ENCODE measurements at places on chromosomes 2 and 18. TPM values are rescaled to one million over a fixed set of nuclear protein-coding genes. Genes with fewer than 3 reads are reported as not detected.

DNA sequence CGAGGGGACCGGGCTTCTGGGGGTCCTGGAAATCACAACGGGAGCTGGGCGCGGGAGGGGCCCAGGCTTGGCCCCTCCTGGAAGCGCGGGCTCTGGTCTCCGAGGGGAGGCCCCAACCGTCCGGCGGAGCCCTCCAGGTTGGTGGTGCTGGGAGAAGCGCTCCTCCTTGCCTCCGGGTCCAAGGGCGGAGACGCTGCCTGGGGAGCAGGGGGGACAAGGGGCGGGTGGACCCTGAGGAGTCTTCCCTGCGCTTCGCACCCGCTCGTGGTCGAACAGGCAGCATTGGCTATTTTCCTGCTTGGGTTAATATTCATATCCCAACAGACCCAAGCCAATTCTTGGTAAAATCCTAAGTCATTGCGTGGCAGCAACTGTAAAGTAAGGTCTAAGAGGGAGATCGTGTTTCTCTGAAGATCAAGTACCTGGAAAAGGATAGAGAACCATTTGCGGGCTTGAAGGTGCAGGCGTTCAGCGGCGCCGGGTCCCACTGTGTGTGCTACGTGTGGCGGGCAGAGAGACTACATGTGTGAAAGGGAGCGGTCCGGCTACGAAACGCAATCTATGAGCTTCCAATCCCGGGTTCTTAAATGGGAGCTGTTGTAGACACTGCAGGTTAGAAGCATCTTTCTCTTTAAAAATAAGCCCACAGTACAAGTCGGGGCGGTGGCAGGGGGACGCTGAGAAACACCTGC is 805 bp downstream of the CIDEA start:
- DNase-seq = no peak

DNA sequence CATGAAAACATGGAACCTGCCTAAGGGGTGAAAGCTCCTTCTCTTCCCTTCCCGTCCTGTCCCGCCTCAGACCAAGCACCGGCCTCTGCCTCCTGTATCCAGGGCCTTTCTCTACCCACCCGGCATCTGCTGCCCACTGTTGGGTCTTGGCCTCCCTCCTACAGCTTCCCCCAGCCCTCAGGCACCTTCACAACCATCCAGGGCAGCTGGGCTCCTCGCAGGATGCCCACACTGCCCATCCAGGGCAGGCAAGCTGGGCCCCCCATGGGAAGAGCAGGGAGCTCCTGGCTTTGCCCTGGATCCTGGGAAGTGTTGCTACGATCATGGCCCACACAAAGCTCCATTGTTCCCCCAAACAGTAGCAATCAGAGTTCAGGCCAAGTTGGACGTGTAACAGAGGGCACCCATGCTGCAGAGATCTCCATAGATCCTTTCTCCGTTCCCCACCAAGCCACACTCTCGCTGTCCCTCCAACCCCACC is 206.6 kb downstream of the NDUFA10 start:
- DNase-seq = no peak

DNA sequence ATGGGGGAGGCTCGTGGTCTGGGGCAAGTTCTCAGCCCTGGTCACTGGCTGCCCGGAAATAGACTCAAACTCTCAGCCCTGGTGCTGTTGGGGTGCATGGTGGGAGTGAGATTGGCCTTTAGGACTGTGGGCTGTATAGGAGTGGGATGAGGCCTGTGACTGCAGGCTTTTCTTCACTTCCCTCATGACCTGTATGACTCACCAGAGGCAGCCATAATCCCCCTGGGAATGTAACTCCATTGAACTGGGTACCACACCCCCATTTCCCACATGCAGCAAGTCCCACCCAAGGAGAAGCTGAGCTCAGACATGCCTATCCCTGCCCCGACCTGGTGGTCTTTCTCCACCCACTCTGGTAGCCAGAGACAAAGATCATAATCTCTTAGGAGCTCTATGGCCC is 177.7 kb upstream of the OSR1 start:
- DNase-seq = no peak

C1GALT1C1L gene
- polyA plus RNA-seq = not detected

LINC00305 gene
- not detected for polyA plus RNA-seq

TPRKB gene
- polyA plus RNA-seq = 87.9 TPM

DNA sequence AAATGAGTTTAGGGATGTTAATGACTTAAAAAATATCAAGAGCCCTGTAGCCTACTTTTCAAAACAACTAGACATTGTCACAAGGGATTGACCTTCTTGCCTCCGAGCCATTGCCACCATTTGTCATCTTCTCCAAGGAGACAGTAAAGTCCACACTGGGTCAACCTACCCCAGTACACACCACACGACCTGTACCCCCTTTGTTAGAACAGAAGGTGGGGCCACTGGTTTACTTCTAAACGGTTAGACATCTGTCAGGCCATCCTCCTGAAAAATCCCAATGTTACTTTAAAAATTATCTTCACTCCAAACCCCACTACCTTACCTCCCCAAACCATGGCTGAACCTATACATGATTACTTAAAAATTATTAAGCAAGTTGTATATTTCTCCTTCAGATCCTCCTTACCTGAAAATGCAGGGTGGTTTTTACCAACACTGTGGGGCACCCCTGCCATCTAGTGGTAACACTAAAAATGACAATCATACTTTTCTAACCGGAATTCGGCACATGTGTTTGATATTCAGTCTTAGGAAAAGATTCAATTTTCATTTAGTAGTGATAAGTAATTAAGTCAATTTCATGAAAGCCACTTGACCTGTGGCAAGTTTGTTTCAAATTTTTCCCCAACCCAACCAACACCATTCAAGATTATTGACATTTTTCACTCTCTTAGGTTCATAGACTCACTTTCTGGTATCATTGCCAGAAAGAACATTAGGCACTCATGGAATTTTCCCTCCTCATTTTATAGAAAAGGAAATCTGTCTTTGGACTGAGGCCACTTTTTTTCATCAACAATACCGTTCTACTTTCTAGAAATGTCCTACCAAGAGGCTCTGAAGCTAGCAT is 265.3 kb upstream of the PKDCC start:
- peak; percentile 34 for DNase-seq

RALBP1 gene
- polyA plus RNA-seq = 31.5 TPM

- no peak for DNase-seq
Measured at GRCh38 chr2:235694721-235695601, 201.1 kb downstream of the AGAP1 start.

DNA sequence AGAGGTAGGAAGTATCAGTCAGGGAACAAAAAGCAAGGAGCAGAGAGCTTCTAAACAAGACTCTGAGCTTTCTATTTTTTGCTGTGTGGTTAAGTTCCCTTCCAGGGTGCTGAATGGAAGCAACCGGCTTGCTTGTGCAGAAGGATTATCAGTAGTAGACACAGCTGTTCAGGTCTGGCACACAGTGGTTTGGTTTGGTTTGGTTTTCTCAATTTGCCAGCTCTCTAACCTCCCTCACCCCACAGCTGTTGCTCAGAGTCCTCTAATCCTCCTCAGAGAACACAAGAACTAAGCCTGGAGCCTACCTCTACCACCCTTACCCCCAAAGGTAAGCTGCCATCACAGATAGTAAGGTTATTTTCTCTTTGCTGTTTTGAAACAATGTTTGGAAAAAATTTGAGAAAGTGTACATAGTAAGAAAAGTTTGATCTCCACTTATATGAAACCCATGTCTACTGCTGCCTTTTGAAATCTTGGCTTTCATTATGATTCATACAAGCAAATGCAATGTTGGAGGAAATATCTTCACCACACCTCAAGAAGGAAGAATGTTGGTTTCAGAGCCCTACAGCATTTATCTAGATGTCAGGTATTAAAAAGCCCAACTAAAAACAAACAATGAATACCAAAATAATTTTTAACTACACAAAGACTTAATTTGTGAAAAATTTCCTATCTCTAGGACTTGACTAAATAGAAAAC is 255.3 kb downstream of the NR4A2 start:
- DNase-seq = no peak

TXNDC2 gene
- polyA plus RNA-seq = not detected

GRCh38 chr2:226835420-226835795 is 446 bp upstream of the RHBDD1 start:
- peak; percentile 31 for DNase-seq

LRRC30 gene
- polyA plus RNA-seq = not detected

GRCh38 chr2:81235601-81236000 is 931.0 kb upstream of the LRRTM1 start:
- DNase-seq = no peak

- no peak for DNase-seq
Measured at GRCh38 chr18:26434887-26435286, 113.5 kb downstream of the KCTD1 start.

- peak; percentile 50 for DNase-seq
Measured at GRCh38 chr2:85132834-85133637, at the start of gene TCF7L1. TCF7L1 (plus strand) TSS chr2:85133392; CDS start chr2:85133685, 293 bp downstream.

DNA sequence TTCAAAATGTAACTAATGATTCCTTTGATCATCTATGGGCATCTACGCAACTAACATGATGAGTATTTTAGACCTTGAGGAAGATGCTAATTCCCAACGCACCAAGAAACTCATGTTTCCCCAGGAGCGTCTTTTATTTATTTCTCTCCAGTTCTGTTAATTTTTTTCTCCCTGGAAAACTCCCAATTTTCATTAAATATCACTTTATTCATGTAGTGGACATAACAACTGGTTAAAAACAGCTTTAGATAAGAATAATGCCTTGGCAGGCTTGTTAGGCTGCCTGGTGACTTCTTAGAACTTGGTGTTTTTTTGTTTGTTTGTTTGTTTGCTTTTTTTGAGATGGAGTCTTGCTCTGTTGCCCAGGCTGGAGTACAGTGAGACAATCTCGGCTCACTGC is 62.9 kb upstream of the ZFP36L2 start:
- no peak for DNase-seq

DNA sequence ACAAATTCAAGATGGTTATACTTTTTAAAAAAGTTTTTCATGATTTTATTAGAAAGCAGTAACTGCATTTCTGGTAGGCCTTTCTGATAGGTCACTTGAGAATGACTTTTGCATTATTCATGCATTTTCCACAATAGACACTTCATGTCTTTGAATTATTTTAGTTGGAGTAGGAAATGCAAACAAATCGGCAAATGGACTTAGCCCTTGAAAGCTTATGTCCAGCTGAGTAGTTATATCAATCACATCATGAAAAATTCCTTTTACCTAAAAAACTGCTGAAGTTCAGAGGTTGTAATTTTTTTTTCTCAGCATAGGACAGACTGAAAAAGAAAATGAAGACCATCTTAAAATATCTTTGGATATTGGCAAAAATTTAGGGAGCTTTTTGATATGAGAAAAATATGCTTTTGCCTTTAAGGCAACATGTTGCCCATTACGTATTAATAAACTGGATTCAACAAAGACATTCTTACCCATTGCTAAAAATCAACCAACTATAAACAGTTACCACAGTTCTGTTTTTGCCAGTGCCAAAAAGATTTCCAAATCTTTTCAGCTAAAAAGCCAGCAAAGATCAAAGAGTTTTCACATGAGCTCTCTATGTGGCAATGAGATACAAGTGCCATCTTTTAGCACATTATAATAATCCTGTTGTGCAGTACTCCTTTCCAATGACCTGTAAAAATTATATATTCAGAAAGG is 45.5 kb upstream of the FRZB start:
- DNase-seq = no peak

- DNase-seq = no peak
Measured at GRCh38 chr2:47299555-47299954, 103.4 kb upstream of the MSH2 start.

GRCh38 chr2:190431907-190432306 is 23.8 kb downstream of the MFSD6 start:
- DNase-seq = no peak

DNA sequence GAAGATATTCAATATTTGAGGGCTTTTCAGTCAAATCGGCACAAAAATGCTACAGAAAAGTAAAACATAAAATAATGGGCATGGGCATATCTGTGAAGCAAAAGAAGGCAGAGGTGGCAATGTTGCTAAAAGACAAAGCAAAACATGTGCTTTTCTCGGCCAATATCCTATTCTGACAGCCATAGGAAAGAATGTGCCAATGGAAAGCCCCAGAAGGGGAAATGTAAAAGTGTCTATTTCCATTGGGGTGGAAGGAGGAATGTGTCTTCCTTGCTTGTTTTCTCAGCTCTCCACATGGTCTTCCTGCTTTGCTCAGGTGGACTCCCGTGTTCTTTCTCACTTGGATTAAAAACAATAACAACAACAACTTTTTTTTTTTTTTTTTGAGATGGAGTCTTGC is 13.7 kb upstream of the PER2 start:
- DNase-seq = no peak

RDH14 gene
- polyA plus RNA-seq = 38.9 TPM

SNED1 gene
- 1.4 TPM for polyA plus RNA-seq

- DNase-seq = no peak
Measured at GRCh38 chr2:127638361-127639110, 7.4 kb upstream of the GPR17 start.

PJVK gene
- polyA plus RNA-seq = 0.44 TPM

GRCh38 chr18:76875390-76876325 is 53.3 kb downstream of the ZNF236 start:
- DNase-seq = no peak

ANKRD39 gene
- polyA plus RNA-seq = 19.9 TPM

TRABD2A gene
- 204 TPM for polyA plus RNA-seq

DNA sequence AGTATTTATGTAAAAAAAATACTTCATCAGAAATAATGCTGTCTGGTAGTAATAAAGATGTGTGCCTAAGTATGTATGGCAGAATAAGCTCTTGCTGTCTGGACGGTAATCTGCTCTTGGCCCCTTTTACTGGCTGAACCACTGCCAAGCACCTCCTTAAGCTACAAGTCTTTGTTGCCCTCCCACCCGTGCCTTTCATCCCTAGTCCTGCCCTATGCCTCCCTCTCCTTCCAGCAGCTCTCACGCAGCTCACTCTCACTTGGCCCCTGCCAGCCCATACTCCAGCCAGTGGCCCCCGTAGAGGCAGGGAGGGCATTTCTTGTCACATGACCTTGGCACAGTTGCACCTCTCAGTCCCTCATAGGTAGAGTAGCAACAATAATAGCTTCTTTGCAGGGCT is 54.5 kb upstream of the NPAS2 start:
- DNase-seq = no peak

- DNase-seq = no peak
Measured at GRCh38 chr18:50099725-50100407, 95.1 kb downstream of the MYO5B start.

GAREM2 gene
- 2.4 TPM for polyA plus RNA-seq

PAIP2B gene
- 2.8 TPM for polyA plus RNA-seq

DNA sequence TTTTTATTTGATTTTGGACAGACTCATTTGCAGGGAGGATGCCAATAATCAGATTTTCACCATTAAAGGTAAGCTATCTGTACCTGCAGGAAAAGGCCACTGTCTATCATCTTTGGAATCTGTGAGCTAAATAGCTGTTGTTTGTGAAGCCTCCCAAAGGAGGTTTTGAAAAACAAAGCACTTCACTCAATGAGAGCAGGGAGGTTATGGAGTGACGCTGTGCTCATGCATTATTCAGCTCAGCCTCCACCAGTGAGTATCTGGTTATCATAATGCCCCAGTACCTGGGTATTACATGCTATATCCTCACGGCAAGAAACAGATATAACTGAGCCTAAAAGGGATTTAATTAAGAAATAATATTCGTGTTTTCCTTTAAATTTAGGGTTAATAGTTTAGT is 189.6 kb upstream of the PIK3C3 start:
- DNase-seq = no peak

TP53I3 gene
- polyA plus RNA-seq = not detected

DNA sequence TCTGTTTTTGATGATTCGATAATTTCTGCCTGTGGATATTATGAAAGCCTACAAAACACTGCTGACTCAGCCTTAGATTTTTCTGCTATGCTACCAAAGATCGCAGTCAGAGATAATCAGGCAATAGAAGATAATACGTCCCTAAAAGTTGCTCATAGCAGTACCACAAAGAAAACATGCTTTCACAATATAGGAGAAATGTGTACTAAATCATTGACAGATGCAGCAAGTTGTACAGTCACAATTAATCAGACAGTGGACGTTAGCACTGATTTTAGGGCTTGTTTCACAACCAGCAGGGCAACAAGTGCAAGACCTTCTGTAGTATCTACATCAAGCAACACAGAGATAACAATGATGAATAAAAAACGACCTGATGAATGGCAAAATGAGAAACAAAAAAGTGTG is 19.5 kb downstream of the RBM44 start:
- no peak for DNase-seq

Data from naive thymus-derived CD4-positive, alpha-beta T cell (primary cell).